Neural crest cell (in vitro differentiated cells): ENCODE measurements at places on chromosomes 4 and X.

DNA sequence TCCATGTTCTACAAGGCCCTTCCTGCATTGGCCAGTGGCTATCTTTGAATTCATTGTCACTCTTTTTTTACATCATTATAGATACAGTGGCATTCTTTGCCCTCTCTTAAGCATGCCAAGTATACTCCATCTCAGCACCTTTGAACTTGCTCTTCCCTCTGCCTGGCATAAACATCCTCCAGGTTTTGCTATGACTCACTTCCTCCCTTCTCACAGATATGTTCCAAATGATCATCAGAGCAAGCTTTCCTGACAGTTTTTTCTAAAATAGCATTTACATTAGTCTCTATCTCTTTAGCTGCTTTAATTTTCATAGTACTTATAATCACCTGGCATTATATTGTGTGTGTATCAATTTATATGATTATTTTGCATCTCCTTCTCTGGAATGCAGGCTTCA, 553.3 kb upstream of the MAGEB2 start:
- no peaks in the 10 kb centered on the region for H3K36me3 ChIP-seq
- no peak overlapping the region for H3K4me3 ChIP-seq
- no peak for DNase-seq
- H3K27ac ChIP-seq: no peak overlapping the region
- no peaks in the 10 kb centered on the region for H3K27me3 ChIP-seq

DNA sequence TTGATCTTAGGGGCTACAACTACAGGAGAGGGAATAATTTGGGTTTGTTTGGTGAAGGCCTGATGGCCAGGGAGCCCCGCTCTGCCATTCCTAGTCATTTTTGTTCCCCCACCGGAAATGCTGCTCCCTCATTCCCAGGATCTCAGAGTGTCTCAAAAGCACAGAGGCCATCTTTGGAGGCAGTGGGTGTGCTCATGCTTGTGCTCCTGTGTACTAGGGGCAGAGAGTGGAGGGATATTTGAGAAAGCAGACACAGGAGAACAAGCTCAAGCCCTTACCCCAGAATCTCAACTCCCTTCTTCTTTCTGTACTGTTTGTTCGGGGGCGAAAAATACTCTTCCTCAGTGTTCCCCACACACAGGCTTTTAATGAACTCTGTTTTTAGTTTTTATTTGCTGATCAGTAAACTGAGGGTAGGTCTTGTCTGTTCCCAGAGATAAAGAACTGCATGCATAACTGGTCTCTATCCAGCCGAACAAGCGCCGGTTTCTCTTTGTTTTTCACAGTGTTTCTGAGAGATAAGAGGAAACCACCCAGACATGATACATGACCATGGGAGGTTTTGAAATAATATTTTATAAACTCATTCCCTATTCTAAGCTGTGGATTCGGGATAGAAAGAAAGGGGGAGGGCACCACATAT, 32.9 kb upstream of the XK start:
- H3K4me1 ChIP-seq: no peaks in the 10 kb centered on the region
- no peak for DNase-seq
- no peak overlapping the region for H3K4me3 ChIP-seq
- H3K36me3 ChIP-seq: no peaks in the 10 kb centered on the region
- H3K27me3 ChIP-seq: no peaks in the 10 kb centered on the region

- no peaks in the 10 kb centered on the region for H3K36me3 ChIP-seq
- H3K4me3 ChIP-seq: no peak overlapping the region
- no peaks in the 10 kb centered on the region for H3K27me3 ChIP-seq
- no peak overlapping the region for H3K27ac ChIP-seq
- DNase-seq: no peak
Observed at GRCh38 chr4:36213977-36214376, 30.3 kb downstream of the ARAP2 start.

- no peak overlapping the region for H3K4me3 ChIP-seq
- no peaks in the 10 kb centered on the region for H3K36me3 ChIP-seq
- no peak overlapping the region for H3K27ac ChIP-seq
- no peaks in the 10 kb centered on the region for H3K4me1 ChIP-seq
- no peaks in the 10 kb centered on the region for H3K27me3 ChIP-seq
Observed at GRCh38 chrX:124548571-124548970, 202.2 kb downstream of the SH2D1A start.
